ENCODE measurements at places on chromosomes 2 and 18.

- DNase-seq, result no peak
These were observed 776 bp downstream of the TBR1 start for GRCh38 chr2:161416708-161417437.

DNA sequence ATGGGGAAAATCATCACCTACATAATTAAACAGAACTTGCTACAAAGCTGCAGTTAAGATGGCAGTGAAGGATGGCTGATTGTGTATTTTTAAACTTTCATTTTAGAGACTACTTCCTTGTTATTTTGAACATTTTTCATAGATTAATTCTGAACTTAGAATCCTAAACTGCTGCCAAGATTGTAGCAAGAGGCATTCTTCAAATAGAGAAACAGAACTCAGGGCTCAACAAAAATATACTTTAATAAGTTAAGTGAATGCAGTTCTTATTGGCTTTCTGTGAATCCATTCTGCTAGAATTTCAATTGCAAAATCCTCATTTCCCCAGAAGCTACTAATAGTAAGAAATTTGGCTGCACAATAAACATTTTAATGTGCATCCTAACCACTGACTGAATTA is 160.3 kb downstream of the L3MBTL4 start:
- DNase-seq, result no peak

GRCh38 chr2:110867078-110867477 is 134.7 kb downstream of the ACOXL start:
- peak; percentile 78 for DNase-seq

GRCh38 chr2:109383505-109384307 is 230.1 kb downstream of the SEPTIN10 start:
- no peak for DNase-seq

DNA sequence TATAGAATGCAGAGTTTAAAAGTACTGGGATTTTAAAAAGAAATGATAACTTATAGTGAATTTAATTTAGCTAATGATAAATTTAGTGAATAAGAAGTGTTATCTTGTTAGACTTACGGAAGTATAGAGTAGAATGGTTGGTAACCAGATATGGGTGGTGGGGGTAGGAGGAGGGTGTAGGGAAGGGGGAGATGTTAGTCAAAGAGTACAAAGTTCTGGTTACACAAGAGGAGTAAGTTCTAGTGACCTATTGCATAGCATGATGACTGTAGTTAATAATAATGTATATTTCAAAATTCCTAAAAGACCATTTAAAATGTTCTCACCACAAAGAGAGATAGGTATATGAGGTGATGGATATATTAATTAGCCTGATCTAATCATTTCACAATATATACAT is 184.8 kb upstream of the STON1 start:
- no peak for DNase-seq

- no peak for DNase-seq
These were observed 21.7 kb upstream of the GALNT1 start for GRCh38 chr18:35559867-35560266.

- peak; percentile 87 for DNase-seq
These were observed 111.0 kb downstream of the B3GNT2 start for GRCh38 chr2:62306751-62307468.

DNA sequence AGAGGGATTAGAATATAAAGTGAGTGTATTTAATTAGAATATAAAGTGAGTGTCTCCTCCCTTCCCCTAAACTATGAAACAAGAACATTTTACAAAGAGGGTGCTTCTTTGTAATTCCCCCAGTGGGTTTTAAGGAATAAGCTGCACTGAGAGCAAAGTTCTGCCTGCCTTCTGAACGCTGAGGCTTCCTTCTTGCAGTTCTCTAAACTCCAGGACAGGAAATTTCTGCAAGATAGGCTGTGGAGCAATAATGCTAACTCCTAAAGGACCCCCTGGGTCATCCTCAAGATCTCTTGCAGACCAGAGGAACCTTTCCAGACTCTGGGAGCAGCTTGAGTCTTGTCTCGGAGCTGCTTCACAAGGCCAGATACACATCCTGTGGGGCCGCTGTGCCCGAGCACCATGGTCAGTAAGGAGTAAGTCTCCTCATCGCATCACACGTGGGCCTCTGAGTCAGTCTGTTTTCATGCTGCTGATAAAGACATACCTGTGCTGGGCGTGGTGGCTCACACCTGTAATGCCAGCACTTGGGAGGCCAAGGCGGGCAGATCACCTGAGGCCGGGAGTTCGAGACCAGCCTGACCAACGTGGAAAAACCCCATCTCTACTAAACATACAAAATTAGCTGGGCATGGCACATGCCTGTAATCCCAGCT is 87.5 kb upstream of the KCNE4 start:
- DNase-seq, result no peak

DNA sequence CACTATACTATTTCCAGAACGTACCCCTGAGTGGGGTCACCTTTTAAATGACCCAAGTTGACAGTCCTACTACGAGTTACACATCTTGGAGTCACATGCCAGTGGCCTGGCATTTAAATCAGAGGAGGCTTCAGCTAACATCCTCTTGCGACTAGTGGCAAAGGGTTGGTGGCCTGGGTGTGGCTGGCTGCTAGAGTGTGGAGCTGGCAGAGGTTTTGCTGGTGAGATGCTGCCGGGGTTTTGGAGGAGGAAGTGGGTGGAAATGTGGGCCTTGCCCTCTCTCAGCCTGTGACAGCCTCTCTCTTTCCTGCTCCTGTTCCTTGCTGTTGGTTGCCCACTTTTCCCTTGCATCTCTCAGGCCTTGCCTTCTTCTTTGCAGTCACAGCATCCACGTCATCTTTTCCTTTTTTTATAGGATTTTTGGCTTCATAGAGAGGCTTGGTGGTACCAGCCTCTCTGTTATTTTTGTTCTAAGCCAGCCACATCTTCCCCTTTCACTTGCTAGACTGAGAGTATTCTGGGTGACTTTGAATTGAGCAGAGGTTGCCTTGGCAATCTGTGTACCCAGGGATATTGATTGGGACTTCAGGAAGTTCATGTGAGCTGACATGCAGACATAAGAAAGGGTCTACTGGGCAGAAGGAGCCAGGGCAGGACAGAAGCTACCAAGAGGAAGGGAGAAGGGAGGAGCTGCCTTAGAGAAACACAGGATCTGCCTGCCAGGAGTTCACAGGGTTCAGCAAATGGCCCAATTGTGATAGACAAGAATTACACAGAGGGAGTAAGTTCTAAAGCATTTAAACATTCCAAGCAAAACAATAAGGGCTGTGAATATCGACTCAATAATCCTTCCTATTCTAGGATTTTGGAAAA is 55.4 kb downstream of the CDC42EP3 start:
- peak; percentile 77 for DNase-seq

DNA sequence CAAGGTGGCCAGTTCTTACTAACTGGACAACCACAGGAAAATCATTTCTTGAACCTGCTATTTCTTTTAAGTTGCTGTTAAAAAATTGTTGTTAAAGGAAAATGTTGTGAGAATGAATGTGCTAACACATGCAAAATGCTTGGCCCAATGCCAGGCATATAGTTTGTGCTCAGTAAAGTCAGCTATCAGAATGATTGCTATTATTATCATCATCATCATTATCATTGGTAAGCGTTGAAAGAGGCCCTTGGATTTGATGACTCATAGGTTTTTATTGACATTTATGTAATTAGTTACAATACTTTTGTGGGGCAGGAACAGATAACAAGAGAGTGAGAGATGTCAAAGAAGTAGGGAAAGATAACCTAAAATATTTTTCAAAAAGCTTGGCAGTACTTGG is 394.2 kb upstream of the ZEB2 start:
- DNase-seq, result no peak

GRCh38 chr2:123908522-123908921 is 116.6 kb upstream of the CNTNAP5 start:
- DNase-seq, result no peak

GRCh38 chr2:46469116-46469515 is 10.2 kb upstream of the TMEM247 start:
- no peak for DNase-seq

DNA sequence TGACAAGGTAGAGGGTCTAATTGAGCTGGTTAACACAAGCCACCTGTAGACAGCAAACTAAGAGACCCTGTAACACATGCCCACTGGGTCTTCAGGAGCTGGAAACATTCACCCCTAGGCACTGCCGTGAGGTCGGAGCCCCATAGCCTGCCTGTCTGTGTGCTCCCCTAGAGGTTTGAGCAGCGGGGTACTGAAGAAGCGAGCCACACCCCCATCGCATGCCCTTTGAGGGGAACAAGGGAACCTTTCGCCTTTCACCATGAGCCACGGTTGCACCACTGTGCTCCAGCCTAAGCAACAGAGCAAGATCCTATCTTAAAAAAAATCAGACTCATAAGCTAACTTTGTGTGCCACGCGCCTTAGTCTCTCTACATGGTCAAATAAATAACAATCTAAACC is 36.2 kb upstream of the RAB27B start:
- no peak for DNase-seq

GRCh38 chr2:132636346-132636745 is 33.7 kb downstream of the LYPD1 start:
- no peak for DNase-seq

DNA sequence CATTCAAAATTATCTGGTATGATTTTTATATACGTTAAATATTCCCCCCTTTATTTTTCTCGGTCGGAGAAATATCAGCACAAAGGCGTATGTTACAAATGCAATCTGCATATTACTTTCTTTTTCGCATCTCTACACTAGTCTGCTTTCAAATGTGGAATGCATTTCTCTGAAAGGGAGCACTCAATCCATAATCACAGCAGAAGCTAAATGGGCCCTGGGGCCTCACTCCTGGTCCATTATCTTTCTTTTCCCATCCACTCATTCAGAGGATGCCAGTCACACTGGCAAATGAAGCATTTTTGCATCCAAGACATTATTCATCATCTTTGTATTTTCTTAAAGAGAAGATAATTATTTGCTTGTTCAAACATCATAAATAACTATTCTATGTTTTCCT is 295.2 kb upstream of the LRP1B start:
- no peak for DNase-seq

DNA sequence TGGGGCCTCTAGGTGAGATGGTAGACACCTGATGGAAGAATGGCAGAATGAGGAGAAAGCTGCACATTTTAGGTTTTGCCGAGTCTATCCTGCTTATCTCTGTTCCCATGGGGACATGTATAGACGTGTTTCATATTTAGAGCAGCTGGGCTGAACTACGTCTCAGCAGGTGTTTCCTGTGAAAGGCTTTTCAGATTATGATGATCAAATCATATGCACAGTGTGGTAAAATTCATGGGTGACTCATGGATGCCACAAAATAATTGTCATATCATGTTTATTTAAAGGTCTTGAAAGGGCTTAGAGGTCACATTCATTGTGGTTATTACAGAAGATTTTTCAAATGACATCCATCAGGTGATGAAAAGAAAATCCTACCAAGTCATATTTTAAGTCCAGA is 90.5 kb downstream of the ICOS start:
- DNase-seq, result peak; percentile 80

DNA sequence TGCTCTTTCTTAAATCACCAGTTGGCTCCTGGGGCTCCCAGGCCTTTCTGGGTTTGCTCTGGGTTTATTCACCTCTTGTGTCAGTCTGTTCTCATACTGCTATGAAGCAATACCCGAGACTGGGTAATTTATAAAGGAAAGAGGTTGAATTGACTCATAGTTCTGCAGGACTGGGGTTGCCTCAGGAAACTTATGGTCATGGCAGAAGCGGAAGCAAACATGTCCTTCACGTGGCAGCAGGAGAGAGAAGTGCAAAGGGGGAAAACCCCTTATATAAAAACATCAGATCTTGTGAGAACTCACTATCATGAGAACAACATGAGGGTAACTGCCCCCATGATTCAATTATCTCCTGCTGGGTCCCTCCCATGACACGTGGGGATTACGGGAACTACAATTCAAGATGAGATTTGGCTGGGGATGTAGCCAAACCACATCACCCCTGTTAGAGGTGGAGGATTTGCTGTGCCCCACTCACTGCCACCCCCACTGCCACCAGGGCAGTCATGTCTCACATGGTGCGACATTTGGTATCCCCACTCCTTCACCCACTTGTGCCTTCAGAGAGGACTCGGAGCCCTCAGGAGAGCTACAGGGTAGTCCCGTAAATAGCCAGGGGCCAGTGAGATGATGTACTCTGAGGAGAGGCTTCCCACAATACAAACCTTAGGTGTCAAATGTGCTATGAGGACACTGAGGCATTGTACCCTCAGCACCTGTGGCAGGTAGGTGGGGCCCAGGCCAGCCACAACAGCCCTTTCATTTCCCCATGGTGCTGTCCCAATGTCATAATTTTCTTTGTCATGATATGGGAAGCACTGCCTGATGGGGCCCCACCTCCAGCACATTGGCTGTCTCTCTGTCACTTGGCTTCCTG is 35.7 kb downstream of the CDC42EP3 start:
- peak; percentile 96 for DNase-seq

DNA sequence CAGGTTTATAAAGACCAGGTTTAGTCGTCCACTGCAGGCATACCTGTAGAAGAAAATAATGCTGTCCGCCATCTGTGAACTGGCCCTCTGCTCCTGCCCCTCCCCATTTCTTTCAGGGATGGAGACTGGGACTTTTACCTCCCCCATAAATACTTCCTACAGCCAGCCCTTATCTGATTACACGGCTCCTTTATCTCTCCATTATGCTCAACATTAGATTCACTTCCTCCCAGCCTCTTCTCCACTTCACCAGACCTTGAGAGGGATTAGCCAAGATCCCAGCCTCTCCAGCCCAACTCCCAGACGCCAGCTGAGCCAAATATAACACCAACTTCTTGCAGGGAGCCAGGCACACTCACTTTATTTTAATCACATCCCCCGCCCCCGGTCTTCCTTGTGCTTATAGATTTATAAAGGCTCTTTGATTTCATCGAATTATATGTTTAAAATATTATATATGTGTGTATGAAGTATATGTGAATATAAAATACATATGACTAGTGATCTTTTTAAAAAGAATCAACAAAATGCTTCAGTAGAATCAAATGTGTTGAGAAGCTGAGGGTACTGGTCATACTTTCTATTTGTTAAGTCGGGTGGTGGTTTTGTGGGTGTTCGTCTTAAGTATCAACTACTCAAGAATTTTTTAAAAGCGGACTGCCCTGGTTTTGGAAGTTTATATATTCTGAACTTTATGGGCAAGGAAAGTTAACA is 81.0 kb downstream of the SPRED2 start:
- no peak for DNase-seq

GRCh38 chr2:48268671-48269070 is 261.3 kb upstream of the STON1 start:
- DNase-seq, result no peak

DNA sequence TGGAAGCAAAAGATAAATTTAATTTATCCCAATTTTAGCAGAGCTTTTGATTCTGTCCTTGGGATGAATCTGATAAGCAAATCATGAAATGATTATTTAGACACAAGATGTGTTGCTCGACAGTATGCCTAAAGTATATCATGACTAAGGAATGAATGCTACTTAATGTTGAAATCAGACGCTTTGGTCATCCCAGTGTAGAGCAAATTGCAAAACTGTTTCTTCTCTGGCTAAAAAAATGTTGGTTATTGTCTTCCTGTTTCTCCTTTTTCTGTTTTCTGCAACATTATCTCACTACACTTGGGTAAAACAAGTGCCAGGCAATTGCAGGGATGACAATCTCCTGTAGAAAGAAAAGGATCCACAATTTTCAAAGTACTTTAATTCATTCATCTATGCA is 66.4 kb downstream of the BABAM2 start:
- DNase-seq, result no peak
